CD4-positive, alpha-beta T cell treated with Interleukin-2 at 100 ng/mL for 4 hours (primary cell): ENCODE measurements at places on chromosomes 1 and 21.
A peak's percentile ranks its signal among the peaks of the same experiment; 100 is the strongest.

- DNase-seq, result no peak
Measured at GRCh38 chr1:2229911-2230731, 2.0 kb downstream of the SKI start.

DNA sequence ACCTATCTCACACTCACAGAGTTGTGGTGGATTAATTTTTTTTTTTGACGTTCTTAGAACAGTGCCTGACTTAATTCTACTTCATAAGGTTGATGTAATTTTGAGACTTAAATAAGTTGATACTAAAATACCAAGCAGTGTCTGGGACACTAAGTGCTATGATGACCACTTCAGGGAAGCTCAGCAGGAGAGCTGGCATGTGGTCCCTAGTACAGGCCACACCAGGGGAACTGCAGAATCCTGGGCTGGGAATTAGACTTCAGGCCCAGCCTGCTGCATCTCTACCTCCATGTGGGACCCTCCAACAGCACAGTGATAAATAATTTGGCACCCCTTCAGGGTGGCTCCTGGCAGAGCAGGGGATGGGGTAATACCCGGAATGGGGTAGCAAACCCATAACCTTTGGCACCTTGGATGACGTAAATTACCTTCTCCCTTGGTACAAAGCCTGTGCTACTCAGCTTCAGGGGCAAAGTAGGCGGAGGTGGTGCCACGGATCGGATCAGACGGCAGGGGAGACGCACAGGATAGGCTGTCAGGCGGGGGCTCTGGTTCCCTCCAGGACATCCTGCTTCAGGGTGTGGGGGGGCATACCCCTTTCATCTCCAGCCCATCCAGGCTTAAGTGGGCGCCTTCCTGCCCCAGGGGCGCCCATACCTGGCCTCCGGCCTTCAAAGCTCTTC is 4.8 kb downstream of the MFSD2A start:
- DNase-seq, result no peak

DNA sequence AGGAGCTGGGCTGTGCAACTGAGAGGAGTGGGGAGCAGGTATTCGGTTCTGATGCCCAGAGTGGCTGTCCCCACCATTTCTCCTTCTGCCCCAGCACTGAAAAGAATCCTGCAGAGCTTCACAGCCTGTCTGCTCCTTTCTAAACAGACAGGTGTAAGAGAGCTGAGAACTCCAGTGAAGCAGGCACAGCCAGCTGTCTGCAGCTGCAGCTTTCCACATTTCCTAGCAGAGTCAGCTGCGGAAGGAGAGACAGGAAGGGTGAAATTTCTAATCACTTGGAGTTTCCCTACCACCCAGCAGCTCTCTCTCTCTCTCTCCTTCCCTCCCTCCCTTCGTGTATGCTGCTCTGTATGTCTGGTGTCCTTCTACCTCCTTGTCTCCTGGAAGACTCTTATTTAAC is 40.5 kb upstream of the GJB5 start:
- DNase-seq, result no peak

GRCh38 chr1:61406467-61406866 is 318.5 kb downstream of the TM2D1 start:
- no peak for DNase-seq

- no peak for DNase-seq
Measured at GRCh38 chr1:65147424-65148177, 402 bp upstream of the AK4 start.

- no peak for DNase-seq
Measured at GRCh38 chr1:203202431-203203245, 16.1 kb upstream of the CHI3L1 start.

DNA sequence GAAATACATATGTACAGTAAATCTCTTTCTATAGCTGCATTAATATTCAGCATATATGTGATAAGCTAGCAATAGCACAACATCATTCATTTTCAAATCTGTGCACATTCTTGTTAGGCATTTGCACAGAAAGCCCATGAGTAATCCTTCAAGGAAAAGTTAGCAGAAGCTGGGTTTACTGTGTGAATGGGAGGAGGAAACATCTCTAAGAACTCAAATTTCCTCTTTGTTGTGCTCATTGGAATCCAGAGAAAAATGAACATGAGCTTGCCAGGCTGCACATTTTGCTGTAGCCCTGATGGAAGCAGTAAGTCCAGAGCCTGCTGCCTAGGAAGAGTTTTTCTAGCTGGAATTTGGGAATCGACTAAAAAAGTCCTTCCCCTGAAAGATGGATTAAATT is 214.2 kb upstream of the FOXD3 start:
- DNase-seq, result no peak

GRCh38 chr1:110433803-110434202 is 17.1 kb upstream of the PROK1 start:
- no peak for DNase-seq

DNA sequence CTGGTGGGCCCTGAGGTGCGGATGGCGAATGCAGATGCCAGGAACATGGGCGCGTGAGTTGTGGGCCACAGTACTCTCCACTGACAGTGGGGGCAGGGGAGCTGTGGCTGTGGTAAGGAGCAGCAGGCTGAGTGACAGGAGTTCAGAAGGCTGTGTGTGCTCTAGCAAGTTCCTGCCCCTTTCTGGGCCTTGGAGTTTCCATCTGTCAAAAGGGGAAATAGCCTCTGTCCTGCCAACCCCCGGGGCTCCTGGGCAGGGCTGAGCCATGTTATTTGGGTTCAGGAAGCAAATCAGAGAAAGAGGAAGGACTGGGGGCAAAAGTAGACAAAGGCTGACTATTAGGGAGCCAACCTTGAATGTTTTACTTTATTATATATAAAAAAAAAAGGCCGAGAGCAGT is 19.5 kb upstream of the MFN2 start:
- peak; percentile 5 for DNase-seq

DNA sequence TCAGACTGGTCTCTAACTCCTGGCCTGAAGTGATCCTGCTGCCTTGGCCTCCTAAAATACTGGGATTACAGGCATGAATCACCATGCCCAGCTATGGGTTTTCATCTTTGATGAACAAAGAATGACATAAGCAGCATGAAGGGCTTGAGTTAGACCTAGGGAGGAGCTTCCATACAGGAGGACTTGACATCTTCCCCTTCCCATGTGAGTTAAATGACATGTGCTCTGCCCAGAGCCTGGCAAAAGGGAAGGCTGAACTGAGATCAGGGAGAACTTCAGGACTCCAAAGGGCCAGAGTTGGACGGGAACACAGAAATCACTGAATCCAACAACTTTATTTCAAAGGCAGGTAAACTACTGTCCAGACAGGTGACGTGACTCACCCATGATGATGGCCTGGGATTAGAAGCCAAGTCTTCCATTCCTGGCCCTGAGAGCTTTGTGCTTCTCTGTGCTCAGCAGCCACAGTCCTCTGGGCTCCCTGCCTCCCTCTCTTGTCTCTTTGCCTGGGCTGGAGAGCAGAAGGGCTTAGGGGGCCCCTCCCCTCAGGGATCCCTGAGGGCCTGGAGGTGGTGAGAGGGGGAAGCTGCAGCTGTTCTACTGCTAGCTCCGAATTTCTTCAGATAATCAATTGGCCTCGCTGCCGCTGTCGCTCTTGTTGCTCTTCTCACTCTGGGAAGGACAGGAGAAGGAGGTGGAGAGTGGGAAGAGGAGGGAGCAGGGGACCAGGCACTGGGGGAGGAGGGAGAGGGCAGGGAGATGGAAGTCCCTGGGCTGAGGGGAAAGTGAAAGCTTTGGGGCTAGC is 7.6 kb downstream of the NHLH1 start:
- DNase-seq, result no peak

GRCh38 chr21:35783721-35784120 is 276.6 kb downstream of the SETD4 start:
- DNase-seq, result no peak

- no peak for DNase-seq
Measured at GRCh38 chr1:21034725-21035628, 141.7 kb downstream of the EIF4G3 start.

- DNase-seq, result no peak
Measured at GRCh38 chr1:172629638-172630037, 29.3 kb upstream of the FASLG start.

DNA sequence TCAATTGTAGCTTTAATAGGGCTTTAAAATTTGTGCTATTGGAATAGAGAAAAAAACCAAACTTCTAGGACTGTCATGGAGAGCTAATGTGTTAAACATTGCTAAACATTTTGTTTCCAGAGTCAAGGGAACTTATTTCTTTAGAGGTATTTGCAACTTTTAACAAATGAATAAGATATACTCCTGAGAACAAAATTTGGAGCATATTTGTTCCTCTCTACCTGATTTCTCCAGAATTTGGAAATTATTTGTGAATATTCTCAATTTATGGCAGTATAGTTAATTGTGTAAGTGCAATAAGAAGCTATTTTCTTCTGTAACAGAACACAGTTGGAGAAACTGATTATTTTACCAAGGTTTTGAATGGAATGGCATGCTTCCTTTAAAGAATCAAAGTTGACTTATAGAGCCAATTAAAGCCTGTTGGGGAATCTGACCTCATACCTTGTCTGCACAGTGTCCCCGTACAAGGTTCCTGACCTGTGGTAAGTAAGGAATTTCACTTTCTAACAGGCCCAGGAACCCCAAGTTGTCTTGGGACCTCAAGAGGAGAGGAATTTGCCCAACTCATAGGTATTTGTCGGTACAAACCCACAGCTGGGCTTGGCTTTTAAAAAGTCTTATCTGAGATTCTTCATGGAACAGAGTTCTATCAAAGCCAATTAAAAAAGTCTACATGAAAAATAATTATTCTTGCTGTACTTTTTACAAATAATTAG is 72.6 kb upstream of the CSF1 start:
- no peak for DNase-seq

GRCh38 chr1:25030674-25031589 is 100.9 kb upstream of the RUNX3 start:
- DNase-seq, result peak; percentile 82

DNA sequence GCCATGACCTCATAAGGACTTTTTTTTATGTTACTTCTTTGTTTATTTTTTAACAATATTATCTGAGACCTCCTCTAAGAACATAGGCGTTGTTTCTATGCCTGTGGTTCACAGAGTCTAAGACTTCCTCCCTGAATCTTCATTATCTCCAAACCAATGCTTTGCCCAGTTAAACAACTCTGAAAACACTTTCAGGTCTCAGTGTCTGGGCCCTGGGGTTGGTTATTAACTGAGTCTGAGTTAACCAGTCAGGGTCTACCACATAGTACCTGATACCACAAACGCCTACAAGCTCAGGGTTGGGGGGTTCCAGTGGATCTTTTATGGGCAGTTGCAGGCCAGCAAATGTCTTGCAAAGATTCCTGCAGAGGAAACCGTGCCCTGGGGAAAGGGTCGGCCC is 138.2 kb downstream of the AJAP1 start:
- no peak for DNase-seq
